ENCODE measurements at places on chromosomes 4 and X. TPM values are rescaled to one million over a fixed set of nuclear protein-coding genes. Genes with fewer than 3 reads are reported as not detected.

DCAF12L1 gene
- polyA plus RNA-seq, result not detected

OTC gene
- 3.3 TPM for polyA plus RNA-seq

VCX3B gene
- polyA plus RNA-seq, result not detected

ADH1C gene
- polyA plus RNA-seq, result 21.2 TPM

NPY1R gene
- 17.2 TPM for polyA plus RNA-seq

FHL1 gene
- 2,126 TPM for polyA plus RNA-seq

FDCSP gene
- not detected for polyA plus RNA-seq

CXXC4 gene
- polyA plus RNA-seq, result 0.50 TPM

TMSB15C gene
- polyA plus RNA-seq, result 3.5 TPM

CT45A3 gene
- not detected for polyA plus RNA-seq

DCAF12L2 gene
- polyA plus RNA-seq, result not detected

TLR6 gene
- polyA plus RNA-seq, result 0.75 TPM

JAKMIP1 gene
- 0.50 TPM for polyA plus RNA-seq

GNRHR gene
- polyA plus RNA-seq, result not detected

CABS1 gene
- polyA plus RNA-seq, result not detected

PLP2 gene
- polyA plus RNA-seq, result 337 TPM

MMRN1 gene
- polyA plus RNA-seq, result 0.10 TPM

CENPVL2 gene
- polyA plus RNA-seq, result not detected

IL2 gene
- not detected for polyA plus RNA-seq

ITM2A gene
- 2.8 TPM for polyA plus RNA-seq

GAGE12F gene
- polyA plus RNA-seq, result not detected

NXF2 gene
- not detected for polyA plus RNA-seq

PRR32 gene
- not detected for polyA plus RNA-seq

CD38 gene
- polyA plus RNA-seq, result 0.88 TPM

CTAG2 gene
- polyA plus RNA-seq, result not detected

PLXNA3 gene
- polyA plus RNA-seq, result 6.5 TPM

POLN gene
- polyA plus RNA-seq, result not detected

COL4A5 gene
- 13.8 TPM for polyA plus RNA-seq

REELD1 gene
- 0.10 TPM for polyA plus RNA-seq

FATE1 gene
- polyA plus RNA-seq, result not detected

POU3F4 gene
- not detected for polyA plus RNA-seq

FRMD7 gene
- 1.0 TPM for polyA plus RNA-seq

TBC1D8B gene
- 4.0 TPM for polyA plus RNA-seq

DMP1 gene
- not detected for polyA plus RNA-seq

PDGFRA gene
- polyA plus RNA-seq, result 14.5 TPM

ZDHHC15 gene
- 0.88 TPM for polyA plus RNA-seq

AKAP4 gene
- not detected for polyA plus RNA-seq

VCX2 gene
- not detected for polyA plus RNA-seq

DMRTC1B gene
- polyA plus RNA-seq, result not detected

DCX gene
- not detected for polyA plus RNA-seq

AGTR2 gene
- not detected for polyA plus RNA-seq

CXCR3 gene
- polyA plus RNA-seq, result 0.50 TPM

HPGDS gene
- polyA plus RNA-seq, result 11.3 TPM

GAGE12J gene
- polyA plus RNA-seq, result not detected

CYBB gene
- 3.1 TPM for polyA plus RNA-seq

GYPE gene
- polyA plus RNA-seq, result 3.4 TPM

TCEAL9 gene
- 178 TPM for polyA plus RNA-seq

SPIN2A gene
- 1.2 TPM for polyA plus RNA-seq

SATL1 gene
- polyA plus RNA-seq, result not detected
